ENCODE measurements at places on chromosomes 1 and 21. TPM values are rescaled to one million over a fixed set of nuclear protein-coding genes. Genes with fewer than 3 reads are reported as not detected.

Gene TNFRSF9
- 0.23 TPM for total RNA-seq

Gene NUP210L
- total RNA-seq = 0.05 TPM

Gene KIF26B
- 0.33 TPM for total RNA-seq

Gene C4BPA
- 0.26 TPM for total RNA-seq

Gene CKS1B
- total RNA-seq = 212 TPM

Gene RGS13
- not detected for total RNA-seq

Gene METTL13
- 41.9 TPM for total RNA-seq

Gene KLHDC7A
- total RNA-seq = 0.31 TPM

Gene GIPC2
- total RNA-seq = 0.26 TPM

Gene TRIM46
- 3.8 TPM for total RNA-seq

Gene CYP4A11
- total RNA-seq = not detected

Gene TEDDM1
- not detected for total RNA-seq

Gene KCNJ9
- total RNA-seq = not detected

Gene LRRC3
- 3.3 TPM for total RNA-seq

Gene RABGAP1L
- total RNA-seq = 37.0 TPM

Gene PAX7
- not detected for total RNA-seq

Gene TMOD4
- 0.80 TPM for total RNA-seq

Gene LYST
- 75.2 TPM for total RNA-seq

Gene MIXL1
- 0.69 TPM for total RNA-seq

Gene NR0B2
- 5.2 TPM for total RNA-seq

Gene SLC16A4
- total RNA-seq = 0.46 TPM

Gene TNFRSF25
- total RNA-seq = 7.0 TPM

Gene SLC9C2
- not detected for total RNA-seq

Gene ZNF697
- 7.1 TPM for total RNA-seq

Gene CFAP107
- not detected for total RNA-seq

Gene TMEM183A
- total RNA-seq = 59.1 TPM

Gene C1orf185
- not detected for total RNA-seq

Gene PLA2G2C
- not detected for total RNA-seq

Gene MFAP2
- 12.9 TPM for total RNA-seq

Gene SLC25A34
- total RNA-seq = 0.64 TPM

Gene BMP8A
- 0.54 TPM for total RNA-seq

Gene TCP10L
- 0.57 TPM for total RNA-seq

Gene GBP7
- total RNA-seq = not detected

Gene TMEM240
- total RNA-seq = 4.1 TPM

Gene UBE2U
- total RNA-seq = not detected

Gene LDLRAD1
- not detected for total RNA-seq

Gene TMCC2
- 3.1 TPM for total RNA-seq

Gene ANXA9
- 1.2 TPM for total RNA-seq

Gene PBXIP1
- total RNA-seq = 40.7 TPM

Gene PDC
- not detected for total RNA-seq

Gene C1orf94
- total RNA-seq = not detected

Gene SPRR2G
- total RNA-seq = not detected

Gene ADAM30
- not detected for total RNA-seq

Gene SPRR5
- not detected for total RNA-seq

Gene KCNQ4
- total RNA-seq = 2.6 TPM

Gene KCNH1
- total RNA-seq = not detected

Gene IL20
- total RNA-seq = not detected

Gene PPM1J
- total RNA-seq = 0.51 TPM

Gene PKP1
- 0.44 TPM for total RNA-seq

Gene PRRX1
- total RNA-seq = 0.69 TPM

Gene LCE1A
- total RNA-seq = not detected

Gene PRR9
- total RNA-seq = not detected

Gene RHBDL2
- 7.1 TPM for total RNA-seq

Gene RXFP4
- total RNA-seq = 8.0 TPM

Gene PGLYRP4
- not detected for total RNA-seq

Gene UBL4B
- not detected for total RNA-seq

Gene ROR1
- 19.3 TPM for total RNA-seq
